ENCODE measurements at places on chromosomes 1 and 21.

GRCh38 chr1:51342591-51343206, 12.3 kb upstream of the TTC39A start:
- no peak for DNase-seq

GRCh38 chr1:56448529-56449300, 130.6 kb downstream of the PLPP3 start:
- DNase-seq, result no peak

DNA sequence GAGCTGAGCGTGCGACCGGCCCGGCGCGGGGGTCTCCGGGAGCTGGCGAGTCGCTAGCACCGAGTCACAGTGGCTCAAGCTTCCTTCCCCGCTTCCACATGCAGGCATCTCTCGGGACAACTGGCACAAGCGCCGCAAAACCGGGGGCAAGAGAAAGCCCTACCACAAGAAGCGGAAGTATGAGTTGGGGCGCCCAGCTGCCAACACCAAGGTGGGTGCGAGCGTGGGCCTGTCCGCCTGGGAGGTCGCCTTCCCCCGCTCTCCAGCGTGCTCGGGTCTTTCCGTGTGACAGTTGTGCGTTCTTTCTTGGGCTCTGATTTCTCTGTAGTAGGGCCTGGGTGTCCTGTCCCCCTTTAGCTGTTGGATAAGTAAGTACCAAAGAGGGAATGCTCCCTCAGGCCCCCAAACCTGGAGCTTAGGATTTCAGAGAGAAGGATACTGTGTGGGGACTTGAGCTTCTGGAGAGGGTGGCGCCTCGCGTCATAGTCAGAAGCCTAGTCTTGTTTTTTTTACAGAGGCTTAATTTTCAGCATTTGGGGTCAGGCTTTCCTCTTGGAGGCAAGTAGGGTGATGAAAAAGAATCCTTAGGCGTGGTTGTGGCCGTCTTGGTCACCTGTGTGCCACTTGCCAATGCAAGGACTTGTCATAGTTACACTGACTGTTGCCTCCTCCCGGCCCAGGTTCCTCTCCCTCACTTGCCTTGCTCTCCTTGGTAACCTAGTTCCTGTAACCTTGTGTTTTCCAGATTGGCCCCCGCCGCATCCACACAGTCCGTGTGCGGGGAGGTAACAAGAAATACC, 790 bp downstream of the RPS8 start:
- DNase-seq, result no peak

GRCh38 chr21:32772281-32773047, 909 bp upstream of the PAXBP1 start:
- DNase-seq, result no peak

- DNase-seq, result no peak
Observed at GRCh38 chr1:235937123-235937522, 70.4 kb upstream of the LYST start.
